ENCODE measurements at places on chromosomes 2 and 18.

DNA sequence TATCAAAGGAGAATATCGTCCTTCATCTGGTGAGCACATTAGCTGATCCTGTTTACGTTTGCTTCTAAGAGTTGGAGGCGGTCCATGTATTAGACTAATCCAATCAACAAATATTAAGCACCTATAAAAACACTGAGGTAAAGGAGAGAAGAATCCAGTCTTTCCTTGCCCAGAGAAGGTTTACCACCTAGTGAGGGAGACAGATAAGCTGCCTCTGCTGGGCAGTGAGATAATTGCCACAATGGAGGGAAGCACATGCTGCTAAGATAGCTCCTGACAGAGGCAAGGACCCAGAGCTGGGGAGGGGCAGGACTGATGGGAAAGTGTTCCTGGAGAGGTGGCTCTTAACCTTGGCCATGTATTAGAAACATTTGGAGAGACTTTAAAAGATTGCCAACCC lies 36.7 kb upstream of the ST8SIA5 start:
- DNase-seq, result no peak

DNA sequence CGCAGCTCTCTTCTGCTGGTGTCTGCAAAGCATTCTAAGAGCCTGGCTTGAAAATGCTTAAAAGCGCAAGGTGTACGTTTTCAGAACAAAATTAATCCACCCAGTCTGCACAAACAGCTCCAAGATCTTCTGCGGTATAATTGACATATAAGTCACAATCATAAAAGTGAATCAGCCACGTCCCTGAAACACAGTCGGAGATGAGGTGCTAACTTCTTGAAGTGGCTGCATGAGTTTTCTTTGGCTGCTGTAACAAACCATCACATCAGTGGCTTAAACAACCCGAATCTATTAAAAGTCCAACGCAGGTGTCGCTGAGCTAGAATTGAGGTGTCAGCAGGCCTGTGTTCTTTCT lies 32.6 kb downstream of the ARL4C start:
- no peak for DNase-seq

DNA sequence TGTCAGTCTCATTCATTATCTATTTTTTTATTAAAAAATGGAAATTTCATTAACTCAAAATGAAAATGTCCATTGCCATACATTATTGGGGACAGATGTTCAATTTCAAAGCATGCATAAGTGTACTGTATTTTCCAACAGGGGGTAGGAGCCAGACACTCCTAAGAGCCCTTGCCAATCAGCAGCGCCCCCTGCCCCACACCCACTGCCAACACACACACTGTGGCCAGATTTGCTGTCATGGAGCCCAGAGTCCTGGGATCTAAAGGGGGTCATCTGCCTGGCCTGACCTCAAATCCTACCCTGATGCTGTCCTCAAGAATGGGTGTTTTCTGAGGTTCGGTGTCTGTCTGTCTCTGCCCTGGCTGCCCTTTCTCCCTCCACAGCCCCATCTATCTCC lies 162.2 kb upstream of the TWIST2 start:
- DNase-seq, result no peak

DNA sequence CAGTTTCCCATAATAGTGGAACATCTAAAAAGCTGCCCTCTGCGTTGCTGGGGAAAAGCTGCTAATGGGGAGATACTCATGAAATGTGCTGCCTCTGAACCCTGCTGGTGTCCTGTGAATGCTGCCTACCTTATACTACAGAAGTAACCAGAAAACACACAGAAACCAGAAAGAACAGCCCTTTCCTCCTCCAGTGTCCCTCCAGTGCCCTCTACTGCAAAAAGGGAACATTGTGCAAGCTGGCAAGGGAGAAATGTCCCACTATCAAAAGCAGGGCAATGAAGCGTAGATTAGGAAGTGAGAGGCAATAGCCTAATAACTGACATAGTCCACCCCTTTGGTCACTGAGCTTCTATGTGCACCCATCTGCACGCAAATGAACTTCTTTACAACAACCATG lies 162.7 kb upstream of the ETAA1 start:
- no peak for DNase-seq

GRCh38 chr18:46794607-46795006 lies 37.8 kb upstream of the ST8SIA5 start:
- no peak for DNase-seq

DNA sequence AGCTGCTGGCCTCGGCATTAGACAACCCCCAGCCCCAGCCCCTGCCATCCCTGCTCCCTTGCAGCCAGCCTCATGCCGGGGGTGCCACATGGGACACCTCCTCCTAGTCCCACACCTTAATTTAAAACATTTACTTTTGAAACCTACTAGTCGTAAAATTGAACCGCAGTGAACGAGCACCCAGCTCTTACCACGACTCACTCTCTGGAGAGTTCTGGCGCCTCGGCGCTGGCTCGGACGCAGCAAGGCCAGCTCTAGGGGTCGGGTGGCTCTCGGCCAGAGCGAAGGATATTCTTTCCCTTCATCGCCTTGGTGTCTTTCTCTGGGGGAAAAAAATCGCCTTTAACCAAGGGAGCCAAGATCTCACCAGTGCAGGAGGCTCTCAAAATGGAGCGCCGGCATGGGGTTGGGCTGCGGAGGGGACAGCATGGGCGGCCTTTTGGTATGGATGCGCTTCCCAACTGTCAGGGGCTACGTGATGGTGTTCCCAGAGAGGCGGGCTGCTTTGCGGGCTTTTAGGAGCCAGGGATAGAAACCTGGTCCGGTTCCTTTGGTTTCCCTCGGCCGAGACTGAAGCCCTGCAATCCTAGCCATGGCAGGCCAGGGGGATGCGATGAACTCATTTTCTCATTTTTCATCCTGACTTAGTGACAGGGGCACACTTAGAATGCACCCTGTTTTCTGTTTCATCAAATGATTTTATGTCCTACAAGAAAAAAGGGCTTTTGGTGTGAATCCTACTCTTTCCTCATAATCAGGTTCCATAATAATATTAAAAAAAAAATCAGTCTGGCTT lies 2.0 kb downstream of the HPCAL1 start:
- DNase-seq, result no peak

DNA sequence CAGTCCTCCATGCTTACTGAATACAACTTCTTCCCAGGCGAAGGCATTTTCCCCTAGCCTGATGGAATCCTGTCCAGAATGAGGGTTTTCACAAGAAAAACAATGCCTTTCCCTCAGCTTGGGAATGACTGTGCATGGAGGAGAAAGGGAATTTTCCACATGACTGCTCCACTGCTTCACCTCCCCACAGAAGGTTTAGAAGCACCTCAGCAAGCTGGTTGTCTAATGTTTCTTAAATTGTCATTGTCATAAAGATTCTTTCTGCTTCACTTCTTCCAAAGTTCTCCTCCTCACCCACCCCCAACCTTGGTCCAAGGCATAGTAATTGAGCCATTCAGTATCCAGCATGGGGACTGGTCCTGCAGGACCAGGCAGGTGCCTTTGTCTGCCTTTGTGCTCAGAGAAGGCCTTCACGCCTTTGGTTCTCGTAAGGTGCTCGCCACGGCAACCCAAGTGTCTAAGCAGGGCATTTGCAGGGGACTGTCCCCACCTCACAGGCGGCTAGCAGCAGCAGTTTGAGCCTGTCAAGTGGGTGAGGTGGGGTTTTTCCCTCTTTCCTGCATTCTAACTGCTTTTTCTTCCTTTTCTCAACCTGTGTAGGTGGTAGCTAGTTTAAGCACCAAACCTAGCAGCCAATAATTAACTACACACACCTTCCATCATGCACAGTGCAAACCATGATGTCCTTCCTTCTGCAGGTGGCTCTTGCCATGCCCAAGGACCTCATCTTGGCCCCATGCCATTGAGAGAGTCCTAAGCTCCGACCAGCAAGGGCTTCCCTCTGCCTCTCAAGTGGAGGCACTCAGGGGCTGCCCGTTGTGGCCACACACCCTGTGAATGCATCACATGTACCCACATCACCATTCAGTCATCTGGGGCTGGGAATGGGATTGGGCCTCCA lies 65.7 kb upstream of the BCL2L11 start:
- no peak for DNase-seq

DNA sequence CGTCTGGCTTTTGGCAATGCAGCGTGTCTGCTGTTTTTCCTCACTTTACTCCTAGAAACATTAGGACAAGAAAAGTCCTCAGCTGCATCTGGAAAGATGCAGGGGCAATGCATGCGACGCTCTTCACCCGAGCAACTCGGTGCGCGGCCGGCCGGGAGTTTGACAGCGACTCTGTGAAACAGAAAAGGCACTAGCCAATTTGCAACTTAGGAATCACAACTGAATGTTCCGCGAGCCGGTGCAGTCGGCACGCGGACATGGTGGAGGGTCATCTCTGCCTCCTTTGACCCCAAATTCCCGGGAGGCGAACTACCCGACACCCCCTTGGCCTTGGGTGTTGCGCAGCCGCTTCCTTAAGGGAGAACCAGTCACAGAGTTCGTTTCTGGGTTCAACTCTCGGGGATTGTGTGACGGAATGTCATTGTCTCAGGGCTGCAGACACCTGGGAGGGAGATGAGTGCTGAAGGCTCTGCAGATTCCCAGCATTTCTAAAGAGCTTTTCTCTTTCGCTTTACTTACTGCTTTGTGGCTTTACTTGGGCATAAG lies 9.8 kb downstream of the NR4A2 start:
- no peak for DNase-seq

All from suppressor macrophage treated with lipopolysaccharide for 4 hours (primary cell).